ENCODE measurements at places on chromosomes 2 and 18.

DNA sequence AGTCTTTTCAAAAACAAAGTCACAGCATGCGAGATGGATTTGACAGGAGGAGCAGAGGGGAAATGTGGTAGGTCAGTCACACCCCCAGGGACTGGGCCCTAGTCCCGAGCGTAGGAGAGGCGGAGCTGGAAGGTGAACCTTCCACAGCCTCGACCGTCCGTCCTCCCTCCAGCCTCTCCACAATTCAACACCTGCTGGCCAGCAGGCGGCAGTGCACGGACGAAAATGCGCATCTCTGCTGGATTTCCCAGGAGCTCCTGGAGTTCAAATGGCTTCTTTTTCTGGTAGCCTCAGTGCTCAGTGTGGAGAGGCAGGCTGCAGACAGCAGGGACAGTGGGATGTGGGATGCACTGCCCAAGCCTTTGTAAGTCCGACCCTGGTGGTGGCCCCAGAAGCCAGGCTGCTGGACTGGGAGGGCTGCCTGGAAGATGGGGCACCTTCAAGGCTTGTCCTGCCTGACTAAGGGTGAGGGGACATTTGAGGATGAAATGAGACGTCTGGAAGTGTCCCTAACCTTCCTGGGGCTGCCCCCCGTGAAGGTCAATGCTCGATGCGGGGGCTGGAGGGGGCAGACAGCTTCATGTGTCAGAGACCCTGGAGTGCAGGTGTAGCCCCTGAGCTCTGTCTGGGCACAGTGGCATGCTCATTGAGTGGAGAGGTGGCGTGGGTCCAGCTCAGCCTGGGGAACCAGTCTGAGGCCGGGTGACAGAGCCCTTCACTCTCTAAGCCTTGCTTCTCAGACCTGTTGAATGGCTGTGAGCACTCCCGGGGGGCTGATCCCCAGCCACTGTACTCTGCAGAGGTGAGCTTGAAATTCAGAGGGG, 189.5 kb downstream of the TFCP2L1 start:
- H3K27me3 ChIP-seq = no peaks in the 10 kb centered on the region
- peak; percentile 76 for DNase-seq
- H3K4me3 ChIP-seq = no peak overlapping the region
- H3K36me3 ChIP-seq = no peaks in the 10 kb centered on the region

GRCh38 chr18:77601567-77601966, 351.9 kb downstream of the GALR1 start:
- H3K36me3 ChIP-seq = no peaks in the 10 kb centered on the region
- H3K27ac ChIP-seq = no peak overlapping the region
- no peaks in the 10 kb centered on the region for H3K4me1 ChIP-seq

DNA sequence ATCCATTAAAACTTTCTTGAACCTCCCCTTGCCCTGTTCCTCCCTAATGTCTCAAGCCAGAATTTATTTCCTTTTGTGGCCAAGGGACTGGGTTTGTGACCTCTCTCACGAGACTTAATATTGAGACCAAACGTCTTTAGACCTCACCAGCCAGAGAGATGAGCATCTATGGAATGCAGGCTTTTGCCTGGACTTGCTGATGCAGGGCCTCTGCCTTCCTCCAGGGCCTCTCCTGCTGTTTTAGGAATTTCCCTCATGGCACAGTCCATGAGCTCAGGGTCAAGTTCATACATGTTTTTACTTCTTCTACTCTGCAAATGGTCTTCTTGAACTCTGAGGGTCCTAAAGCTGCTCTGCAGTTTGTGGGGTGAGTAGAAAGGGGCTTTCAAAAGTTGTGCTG, 22.3 kb downstream of the IL1B start:
- H3K4me1 ChIP-seq = peaks cover 7% of the 10 kb centered on the region
- no peak overlapping the region for H3K27ac ChIP-seq
- H3K36me3 ChIP-seq = no peaks in the 10 kb centered on the region

- no peaks in the 10 kb centered on the region for H3K27me3 ChIP-seq
- H3K4me1 ChIP-seq = no peaks in the 10 kb centered on the region
- no peak overlapping the region for H3K27ac ChIP-seq
- H3K4me3 ChIP-seq = no peak overlapping the region
These were observed 204.8 kb upstream of the PARD3B start for GRCh38 chr2:204340511-204340910.
